ENCODE measurements at places on chromosomes 2 and 18. TPM values are rescaled to one million over a fixed set of nuclear protein-coding genes. Genes with fewer than 3 reads are reported as not detected.

IL1R2 gene
- total RNA-seq = not detected

NRP2 gene
- 37.9 TPM for total RNA-seq

PFN4 gene
- 1.6 TPM for total RNA-seq

CCL20 gene
- total RNA-seq = not detected

VWA3B gene
- total RNA-seq = 1.3 TPM

ZSWIM2 gene
- 0.63 TPM for total RNA-seq

ACTR2 gene
- 71.1 TPM for total RNA-seq

GPC1 gene
- 89.2 TPM for total RNA-seq

CRIM1 gene
- 87.3 TPM for total RNA-seq

ASPRV1 gene
- total RNA-seq = 8.8 TPM

Measured in parietal lobe (tissue), 2 donors.